NT2/D1 (cell line): ENCODE measurements at places on chromosomes 7 and 10.

- no peak for DNase-seq
Measured at GRCh38 chr10:74384615-74385183, 233.7 kb downstream of the ADK start.

DNA sequence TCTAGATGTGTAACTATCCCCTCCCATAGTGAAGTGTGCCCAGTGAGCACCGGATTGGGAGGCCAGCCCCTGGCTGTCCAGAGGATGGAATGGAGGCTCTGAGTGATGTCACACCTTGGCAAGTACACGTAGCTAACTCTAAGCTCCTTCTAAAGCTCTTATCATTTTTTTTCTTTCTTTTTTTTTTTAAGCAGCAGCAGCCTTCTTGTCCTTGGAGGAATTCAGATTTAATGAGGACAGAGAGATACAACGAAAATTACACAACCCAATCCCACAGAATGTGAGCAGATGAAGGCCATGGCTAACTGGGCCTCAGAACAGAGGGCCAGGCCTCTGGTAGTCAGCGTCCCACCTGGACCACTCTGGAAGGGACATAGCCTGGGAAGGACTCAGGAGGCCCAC lies 11.3 kb downstream of the TNS3 start:
- DNase-seq: no peak

DNA sequence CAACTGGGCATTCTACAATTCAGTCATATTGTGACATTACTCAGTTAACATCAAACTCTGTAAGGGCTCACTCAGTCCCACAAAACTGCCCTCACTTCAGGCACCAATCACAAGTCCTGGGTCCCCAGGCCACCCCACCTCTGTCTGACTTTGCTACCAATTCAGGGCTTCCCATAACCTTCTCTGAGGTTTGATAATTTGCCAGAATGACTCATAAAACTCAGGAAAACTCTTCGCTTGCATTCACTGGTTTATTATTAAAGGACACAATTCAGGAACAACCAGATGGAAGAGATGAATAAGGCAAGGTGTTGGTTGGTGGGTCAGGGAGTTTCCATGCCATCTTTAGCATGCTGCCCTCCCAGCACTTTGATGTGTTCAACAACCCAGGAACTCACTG lies 41.3 kb downstream of the AVL9 start:
- no peak for DNase-seq

DNA sequence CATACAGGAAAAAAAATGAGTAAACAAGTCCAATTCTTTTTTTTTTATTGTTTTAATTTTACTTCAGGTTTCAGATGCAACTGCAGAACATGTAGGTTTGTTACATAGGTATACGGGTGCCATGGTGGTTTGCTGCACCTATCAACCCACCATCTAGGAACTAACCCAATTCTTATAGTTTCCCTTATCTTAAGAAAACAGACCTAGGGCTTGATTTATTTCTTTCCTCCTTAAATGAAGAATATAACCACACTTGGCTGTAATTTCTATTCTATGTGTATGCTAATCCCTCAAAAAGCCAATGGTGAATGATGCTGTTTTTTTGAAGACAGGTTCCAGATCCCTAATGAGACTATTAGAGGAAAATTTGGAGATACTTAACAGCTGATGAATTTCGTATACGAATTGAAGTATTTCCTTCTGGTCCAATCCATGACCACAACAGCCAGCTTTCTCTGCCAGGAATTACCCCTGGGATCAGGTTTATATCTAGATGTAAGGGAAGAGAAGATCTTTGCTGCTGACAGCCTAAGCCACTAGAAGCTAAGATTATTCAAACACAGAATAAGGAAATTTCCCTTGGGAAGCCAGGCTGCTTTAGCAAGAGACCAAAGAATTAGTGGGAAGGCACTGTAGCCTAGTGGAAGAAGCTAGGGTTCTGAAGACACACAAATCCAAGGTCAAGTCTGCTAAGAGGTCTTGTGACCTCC lies 115.8 kb downstream of the INHBA start:
- DNase-seq: no peak

DNA sequence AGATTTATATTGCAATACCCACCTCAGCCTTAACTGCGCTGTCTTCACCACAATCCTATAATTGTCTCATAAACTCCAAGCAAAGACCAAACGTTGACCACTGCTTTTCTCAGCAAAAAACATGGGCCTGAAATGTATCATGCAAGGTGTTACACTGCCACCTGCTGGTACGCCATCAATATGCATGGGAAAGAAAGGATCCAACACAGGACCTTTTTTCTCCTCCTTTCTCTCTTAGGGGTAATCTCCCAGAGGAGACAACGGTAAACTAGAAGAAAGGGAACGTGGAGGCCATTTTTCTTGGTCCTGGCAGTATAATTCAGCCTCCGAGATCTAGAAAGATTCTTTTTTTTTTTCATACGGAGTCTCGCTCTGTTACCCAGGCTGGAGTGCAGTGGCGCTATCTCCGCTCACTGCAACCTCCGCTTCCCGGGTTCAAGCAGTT lies 79.1 kb upstream of the MPP7 start:
- DNase-seq: peak; percentile 76

GRCh38 chr10:72639441-72639873 lies 13.6 kb upstream of the MICU1 start:
- DNase-seq: no peak
